ENCODE measurements at places on chromosomes 13 and 19.
A peak's percentile ranks its signal among the peaks of the same experiment; 100 is the strongest.

DNA sequence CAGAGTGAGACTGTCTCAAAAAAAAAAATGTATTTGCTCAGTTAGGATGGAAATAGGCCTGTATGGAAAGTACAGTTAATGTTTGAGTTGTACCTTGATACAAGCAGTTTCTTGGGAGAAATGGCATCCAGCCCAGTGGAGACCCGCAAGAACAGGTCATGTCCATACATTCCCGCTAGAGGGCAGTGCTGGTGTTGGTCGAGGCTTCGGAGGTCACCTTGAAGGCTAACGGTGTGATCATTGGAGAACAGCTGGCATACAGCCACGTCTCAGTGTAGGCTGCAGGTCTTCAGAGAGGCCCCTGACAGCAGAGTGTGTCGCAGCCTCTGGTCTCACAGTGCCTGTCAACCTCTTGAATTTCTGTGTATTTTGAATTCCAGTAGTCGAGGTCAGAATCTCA is 7.5 kb downstream of the ZNF610 start:
- DNase-seq: peak; percentile 19

DNA sequence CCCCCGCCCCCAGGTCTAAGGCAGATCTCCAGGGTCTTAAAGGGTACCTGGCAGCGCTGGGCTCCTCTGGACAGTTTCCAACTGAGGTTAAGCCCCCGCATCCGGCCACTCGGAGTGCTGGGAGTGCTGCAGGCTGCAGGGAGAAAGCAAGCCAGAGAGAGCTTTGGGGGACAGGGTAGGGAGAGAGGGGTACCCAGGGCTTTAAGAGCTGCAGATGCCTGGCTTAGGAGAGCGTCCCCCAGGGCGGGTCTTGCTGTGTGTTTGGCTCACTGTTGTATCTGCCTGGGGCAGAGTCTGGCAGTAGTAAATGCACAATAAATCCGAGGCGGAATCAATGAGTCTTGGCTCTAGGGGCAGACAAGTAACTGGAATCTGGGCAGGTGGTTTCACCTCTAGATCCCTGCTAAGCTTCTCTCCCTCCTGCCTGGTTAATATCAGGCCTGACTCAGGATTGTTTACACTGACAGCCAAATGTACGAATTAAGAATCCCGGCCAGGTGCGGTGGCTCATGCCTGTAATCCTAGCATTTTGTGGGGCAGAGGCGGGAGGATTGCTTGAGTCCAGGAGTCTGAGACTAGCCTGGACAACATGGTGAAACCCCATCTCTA is 798 bp upstream of the COX6B2 start:
- no peak for DNase-seq

GRCh38 chr13:44876782-44877324 is 112.4 kb downstream of the NUFIP1 start:
- no peak for DNase-seq

- DNase-seq: no peak
Observed at GRCh38 chr13:20993661-20994440, 67.5 kb downstream of the LATS2 start.

GRCh38 chr13:20997301-20998161 is 63.9 kb downstream of the LATS2 start:
- DNase-seq: no peak

DNA sequence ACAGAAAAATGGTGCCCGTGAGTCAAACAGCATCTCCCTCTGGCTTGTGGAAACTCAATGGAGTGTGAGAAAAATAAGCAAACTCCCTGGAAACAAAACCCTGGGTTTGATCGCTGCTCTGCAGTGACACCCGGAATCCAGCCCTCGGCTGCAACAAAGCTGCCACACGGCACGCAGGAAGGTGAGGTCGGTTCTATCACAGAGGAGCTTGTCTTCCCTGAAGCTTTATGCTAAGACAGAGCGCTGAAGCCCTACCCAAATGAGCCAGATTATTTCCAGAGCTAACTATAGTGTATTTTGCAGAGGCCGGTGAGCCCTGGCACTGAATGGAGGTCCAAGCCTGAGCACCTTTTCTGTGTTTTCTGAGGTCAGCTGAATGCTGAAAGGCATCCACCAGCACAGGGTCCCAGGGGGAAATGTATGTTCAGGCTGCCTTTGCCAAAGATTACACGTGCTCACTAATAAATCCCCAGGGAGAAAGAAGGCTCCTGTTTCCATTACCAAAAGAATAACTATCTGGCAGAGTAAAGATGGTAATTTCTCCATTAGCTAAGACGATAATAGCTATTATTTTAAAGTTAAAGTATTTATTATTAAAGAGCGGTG is 77.8 kb downstream of the TSHZ3 start:
- no peak for DNase-seq

GRCh38 chr19:15101479-15102082 is 5.6 kb upstream of the SYDE1 start:
- no peak for DNase-seq

- DNase-seq: no peak
Observed at GRCh38 chr13:78183732-78184131, 265.1 kb upstream of the EDNRB start.

- no peak for DNase-seq
Observed at GRCh38 chr19:43711751-43712355, 4.0 kb upstream of the IRGC start.

GRCh38 chr19:19405971-19406877 is 749 bp downstream of the GATAD2A start:
- DNase-seq: peak; percentile 61

DNA sequence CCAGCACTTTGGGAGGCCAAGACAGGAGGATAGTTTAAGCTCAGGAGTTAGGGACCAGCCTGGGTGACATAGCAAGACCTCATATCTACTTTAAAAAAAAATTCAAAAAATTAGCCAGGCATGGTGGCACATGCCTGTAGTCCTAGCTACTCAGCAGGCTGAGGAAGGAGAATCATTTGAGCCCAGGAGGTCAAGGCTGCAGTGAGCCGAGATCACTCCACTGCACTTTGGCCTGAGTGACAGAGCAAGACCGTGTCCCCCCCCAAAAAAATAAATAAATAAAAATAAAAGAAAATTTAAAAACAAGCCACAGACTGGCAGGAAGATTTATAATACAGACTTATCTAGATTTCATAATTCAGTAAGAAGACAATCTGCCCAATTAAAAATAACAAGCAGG is 14.8 kb downstream of the PSPC1 start:
- no peak for DNase-seq

GRCh38 chr13:63614874-63615612 is 2199.4 kb upstream of the PCDH20 start:
- DNase-seq: no peak
